ENCODE measurements at places on chromosomes 6 and 20.

- DNase-seq: no peak
Observed at GRCh38 chr20:20412750-20413149, 44.8 kb downstream of the INSM1 start.

DNA sequence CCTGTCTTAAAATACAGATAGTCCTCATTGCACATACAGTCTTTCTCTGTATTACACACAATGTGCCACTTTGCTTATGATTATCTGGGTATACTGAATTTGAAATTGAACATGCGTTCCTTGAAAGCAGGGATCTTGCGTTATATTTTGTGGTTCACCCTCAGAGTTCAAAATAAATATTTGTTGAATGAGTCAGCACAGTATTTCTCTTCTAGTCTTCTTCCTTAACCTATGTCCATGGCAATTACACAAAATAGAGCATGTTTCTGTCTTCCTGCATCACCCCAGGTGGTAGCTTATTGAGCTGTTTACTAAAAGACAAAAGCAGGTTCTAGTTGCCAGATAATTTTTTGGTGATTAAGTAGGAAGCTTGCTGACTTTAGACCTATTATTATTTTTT, 272.9 kb upstream of the FERMT1 start:
- DNase-seq: no peak

DNA sequence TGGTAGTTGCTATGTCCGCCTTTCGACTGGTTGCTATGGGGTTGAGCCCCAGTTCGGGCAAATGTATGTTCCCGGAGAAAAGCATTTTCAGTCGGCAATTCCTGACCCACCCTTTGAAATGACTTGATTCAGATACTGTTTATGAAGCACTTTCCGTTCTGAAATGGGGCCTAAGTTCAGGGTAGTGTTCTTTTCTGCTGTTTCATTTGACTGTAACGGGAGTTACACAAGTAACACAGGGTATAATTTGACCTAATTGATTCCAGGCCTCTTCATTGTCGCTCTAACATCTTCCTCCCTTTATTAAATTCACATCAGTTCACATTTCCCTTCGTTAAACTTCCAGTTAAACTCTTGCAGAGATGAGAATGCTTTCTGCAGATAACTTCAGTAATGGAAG, 85.5 kb downstream of the BMP6 start:
- peak; percentile 38 for DNase-seq

DNA sequence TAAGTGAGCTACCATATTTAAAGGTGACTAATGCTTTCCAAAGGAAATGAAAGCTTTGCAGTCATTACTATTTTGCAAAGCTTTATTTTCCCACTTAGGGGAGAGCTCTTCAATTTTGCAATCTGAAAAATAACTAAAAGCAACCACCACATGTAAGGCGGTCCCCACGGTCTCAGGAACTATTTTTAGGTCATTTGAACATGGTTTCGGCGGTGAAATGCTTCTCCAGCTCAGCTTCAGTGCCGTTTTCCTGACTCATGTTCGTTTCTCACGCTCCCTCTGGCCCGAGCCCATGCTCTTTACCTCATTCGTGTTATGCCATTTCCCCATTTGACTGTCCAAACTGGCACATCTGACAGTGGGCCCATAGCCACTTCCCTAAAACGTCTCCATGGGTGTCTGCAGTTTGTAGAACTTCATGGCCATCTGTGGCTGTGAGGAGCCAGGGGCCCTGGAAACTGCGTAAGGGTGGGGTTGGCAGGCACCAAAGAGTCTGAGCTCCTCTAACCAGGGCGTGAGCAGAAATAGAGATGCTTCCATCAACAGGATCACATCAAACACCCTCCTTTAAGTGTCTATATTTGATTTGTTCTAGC, 46.5 kb downstream of the ADTRP start:
- no peak for DNase-seq

- DNase-seq: peak; percentile 82
Observed at GRCh38 chr20:38446441-38447209, 11.5 kb upstream of the SNHG17 start.

- no peak for DNase-seq
Observed at GRCh38 chr20:62762801-62763368, 33.4 kb upstream of the MRGBP start.

GRCh38 chr20:52457826-52458225, 266.2 kb upstream of the ZFP64 start:
- DNase-seq: no peak

DNA sequence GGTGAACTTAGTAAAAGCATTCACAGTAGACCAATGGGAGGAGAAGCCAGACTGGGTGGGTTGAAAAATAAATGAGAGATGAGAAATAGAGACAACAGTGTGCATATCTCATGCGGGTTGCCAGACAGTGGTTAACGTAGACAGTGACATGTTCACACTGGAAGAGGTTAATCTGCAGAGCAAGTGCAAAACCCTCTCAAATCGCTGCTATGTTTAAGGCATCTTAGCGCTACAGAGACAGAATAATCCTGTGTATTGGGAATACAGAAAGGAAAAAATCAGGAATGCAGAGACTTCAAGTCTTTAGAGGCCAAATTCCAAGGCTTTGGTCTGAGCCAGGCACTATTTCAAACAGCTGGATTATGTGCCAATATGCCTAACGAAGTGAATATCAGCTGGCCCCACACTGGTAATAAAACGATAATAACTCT, 107.1 kb downstream of the TSHZ2 start:
- DNase-seq: no peak

DNA sequence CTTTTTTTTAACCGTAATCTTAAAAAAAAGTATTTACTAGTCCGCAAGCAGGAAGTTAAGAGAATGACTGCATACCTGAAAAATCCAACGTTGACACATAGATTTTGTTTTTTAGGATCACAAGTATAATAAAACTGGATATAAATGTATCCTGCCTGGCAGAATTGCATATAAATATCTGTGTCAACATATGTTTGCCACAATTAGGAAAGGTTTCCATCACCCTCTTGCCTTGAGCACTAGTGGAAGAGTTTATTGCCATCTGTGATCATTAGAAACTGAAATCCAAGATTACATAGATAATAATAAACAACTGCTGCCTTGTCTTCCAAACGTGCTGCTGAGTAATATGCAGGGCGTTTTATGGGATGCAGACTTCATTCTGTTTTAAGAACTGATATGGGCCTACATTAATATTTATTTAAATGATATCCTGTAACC, 27.9 kb downstream of the PLEKHG1 start:
- no peak for DNase-seq

DNA sequence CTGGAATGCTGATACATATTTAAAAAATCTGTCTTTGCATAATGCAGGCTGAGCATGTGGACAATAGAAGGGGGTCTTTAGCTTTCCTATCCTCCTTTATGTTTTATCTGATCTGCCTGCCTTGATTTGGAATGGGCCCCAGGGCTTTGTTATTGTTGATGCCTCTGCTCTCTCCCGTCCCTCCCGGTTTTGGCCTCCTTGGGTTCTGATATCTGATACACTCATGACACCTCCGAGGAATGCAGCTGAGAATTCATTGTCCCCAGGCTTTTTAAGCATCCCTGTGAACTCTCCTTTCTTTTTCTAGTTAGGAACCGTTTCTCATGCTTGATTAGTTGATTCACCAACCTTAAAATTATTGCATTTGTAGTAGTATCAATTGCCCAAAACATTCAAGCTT, 185.5 kb upstream of the RALGAPA2 start:
- no peak for DNase-seq

GRCh38 chr6:74946961-74947360, 258.9 kb downstream of the COL12A1 start:
- no peak for DNase-seq

DNA sequence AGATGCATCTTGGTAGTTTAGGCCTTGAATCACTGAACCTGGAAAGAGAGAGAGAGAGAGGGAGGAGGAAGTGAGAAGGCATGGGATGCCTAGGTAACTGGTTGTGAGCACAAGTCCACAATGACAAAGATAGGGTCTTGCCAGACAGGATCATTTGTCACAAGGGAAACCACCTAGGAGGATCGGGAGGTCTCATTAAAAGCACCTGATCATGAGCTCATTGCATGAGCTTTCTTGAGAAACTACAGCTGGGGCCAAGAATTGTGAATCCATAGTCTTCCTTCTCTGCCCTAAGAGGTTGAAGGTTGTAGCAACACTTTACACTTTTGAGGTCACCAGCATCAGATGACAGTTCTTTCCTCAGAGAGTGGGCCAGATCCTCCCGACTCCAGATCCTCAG, 195.7 kb downstream of the CD83 start:
- no peak for DNase-seq

DNA sequence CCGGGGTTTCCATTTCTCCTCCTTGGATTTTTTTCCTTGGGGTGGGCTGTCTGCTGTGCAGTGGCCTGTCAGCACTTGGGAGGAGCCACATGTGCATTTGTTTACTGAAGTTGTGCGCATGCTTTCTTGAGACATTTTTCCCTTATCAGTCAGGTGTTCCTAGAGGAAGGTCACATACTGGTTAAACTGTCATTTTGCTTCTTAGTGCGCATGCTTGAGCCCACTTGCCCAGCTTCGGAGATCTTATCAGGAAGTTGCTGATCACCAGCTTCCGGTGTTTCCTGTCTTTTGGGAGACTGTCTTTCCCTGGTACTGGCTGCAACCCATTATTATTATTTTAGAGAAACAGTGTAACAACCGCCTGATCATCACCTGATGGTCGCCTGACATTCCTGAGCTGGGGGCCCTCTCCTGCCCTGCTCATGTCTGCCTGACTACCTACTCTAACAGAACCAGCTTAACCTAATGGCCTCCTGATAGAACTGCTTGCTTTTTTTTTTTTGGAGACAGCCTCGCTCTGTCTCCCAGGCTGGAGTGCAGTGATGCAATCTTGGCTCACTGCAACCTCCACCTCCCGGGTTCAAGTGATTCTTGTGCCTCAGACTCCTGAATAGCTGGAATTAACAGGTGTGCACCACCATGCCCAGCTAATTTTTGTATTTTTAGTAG, 378 bp upstream of the ERVFRD-1 start:
- no peak for DNase-seq

DNA sequence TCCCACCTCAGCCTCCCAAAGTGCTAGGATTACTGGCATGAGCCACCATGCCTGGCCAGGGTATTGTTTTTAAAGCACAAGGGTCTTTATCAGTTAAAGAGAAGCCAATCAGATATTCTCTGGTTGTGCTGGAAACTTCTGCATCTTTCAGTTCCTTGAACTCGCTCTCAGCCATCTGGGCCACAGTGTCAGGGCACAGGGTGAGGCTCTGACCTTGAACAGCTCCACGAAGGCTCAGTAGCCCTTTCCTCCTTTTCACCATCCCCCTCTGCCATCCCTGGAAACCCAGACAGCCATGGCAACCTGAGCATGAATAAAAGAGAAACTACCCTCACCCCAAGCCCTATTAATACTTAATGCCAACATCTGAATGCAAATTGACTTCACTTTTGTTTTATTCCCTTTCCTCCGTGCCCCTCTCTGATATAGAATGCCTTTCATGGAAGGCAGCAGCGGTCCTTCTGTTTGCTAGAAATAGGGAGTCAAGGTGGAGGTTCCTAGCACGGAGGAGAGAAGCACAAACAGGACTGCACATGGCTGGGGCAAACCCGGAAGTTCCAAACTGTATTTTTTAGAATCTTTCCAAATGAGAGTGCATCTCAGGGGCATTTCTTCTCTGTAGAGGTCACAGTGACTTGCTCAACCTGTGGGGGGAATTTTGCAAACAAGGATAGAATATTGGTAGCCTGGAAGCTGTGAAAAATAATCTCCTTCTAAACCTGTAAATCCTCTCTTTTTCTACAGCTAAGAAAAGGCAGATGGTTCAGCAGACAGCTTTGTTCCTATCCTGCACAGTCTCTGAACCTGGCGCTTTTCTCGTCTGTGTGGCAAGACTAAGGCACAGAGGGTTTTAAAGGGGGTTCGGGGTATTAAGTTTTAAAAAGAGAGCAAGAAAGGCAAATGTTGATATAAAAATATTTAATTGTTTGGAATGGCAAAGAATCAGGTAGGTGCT, 176.4 kb upstream of the RREB1 start:
- DNase-seq: no peak

DNA sequence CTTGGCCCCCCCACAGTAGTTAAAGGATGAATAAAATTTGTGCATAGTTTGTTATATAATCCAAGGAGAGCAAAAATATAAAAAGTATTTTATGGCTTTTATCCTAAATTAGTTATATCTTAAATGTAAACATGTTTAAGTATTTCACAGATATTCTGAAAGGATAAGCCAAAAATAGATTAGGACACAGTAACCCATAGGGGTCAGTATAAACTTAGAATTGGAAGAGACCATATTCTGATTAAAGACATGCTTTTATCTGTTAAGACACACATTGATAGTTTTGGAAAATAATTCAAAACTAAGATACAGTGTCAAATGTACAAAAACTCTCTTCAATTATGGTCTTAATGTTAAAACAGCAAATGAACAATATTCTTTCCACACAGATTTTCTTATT, 4.5 kb upstream of the SERINC1 start:
- no peak for DNase-seq

GRCh38 chr6:79813143-79813850, 134.1 kb downstream of the ELOVL4 start:
- no peak for DNase-seq

GRCh38 chr20:48766961-48767960, 60.5 kb downstream of the PREX1 start:
- no peak for DNase-seq

DNA sequence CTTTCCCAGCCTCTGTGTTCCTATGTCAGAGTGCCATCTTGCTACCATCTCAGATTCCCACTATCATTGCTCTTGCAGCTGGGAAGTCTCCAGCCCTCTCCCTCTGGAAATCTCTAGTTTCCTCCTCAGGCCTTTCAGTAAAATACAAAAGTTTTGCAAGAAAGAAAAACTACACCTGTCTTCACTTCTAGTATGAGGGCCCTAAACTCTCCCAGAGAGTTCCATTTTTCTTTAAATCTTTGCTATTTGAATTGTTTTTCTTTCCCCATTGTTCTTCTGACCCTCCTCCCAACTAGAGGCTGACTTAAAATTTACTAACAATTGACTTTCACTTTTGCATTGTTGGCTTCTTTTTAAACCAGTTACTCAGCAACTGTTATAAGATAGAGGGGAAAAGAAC, 62.8 kb downstream of the LY86 start:
- DNase-seq: no peak

DNA sequence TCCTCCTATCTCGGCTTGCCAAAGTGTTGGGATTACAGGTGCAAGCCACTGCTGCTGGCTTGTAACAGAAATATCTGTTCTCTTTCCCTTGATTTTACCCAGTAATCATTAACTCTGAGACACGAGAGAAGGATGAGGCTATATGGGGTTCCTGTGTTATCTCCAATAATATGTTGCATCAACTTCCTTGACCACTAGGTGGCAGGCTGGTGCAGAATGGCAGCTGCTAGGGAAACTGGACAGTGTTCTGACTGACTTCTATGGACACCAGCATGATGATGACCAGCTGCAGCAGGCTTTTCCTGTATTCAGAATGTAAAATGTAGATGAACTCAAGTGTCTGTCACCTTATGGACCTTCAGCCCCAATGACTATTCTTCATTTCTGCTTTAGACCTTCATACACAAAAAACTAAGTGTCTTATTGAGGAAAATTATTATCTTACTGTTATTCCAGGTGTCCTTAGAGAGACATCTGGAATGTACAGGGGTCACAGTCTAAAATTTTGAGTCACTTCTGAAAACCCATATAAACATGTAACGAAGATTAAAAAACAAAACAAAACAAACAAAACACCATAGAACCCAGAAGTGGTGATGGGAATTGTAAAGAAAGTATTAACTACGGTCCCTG, 20.4 kb upstream of the CD109 start:
- DNase-seq: peak; percentile 67

GRCh38 chr6:15331629-15332251, 85.9 kb downstream of the JARID2 start:
- no peak for DNase-seq
